Posterior vena cava (tissue), 2 donors: ENCODE measurements at places on chromosomes 13 and 19. TPM values are rescaled to one million over a fixed set of nuclear protein-coding genes. Genes with fewer than 3 reads are reported as not detected.
A peak's percentile ranks its signal among the peaks of the same experiment; 100 is the strongest.

- no peak for DNase-seq
These were observed 19.6 kb downstream of the TMEM150B start for GRCh38 chr19:55305491-55305890.

- DNase-seq: no peak
These were observed 56.7 kb downstream of the STARD13 start for GRCh38 chr13:33228648-33229445.

GRCh38 chr13:39556866-39557265, 46.1 kb downstream of the LHFPL6 start:
- no peak for DNase-seq

Gene PALM3
- 0.74 TPM for total RNA-seq

- no peak for DNase-seq
These were observed 4.4 kb upstream of the CYP4F2 start for GRCh38 chr19:15902254-15902653.

Gene SPTBN4
- total RNA-seq: 1.7 TPM

GRCh38 chr13:108915634-108916512, 286.5 kb downstream of the MYO16 start:
- DNase-seq: peak; percentile 94

DNA sequence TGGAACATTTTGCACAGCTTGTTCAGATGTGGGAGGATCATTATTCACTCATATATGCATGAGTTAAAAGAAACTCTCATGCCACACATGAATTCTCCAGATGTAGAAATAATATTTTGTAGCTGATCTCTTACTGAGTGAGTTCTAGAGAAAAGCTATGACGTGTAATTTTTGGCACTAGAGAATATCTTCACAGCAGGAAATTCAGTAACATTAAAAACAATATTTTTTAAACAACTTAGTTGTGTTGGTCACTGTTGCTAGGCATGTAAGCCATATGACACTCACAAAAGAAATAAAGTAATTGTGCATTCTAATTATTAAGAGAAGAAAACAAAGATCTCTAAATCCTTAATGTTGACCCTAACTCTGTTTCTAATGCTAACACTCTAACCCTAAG, 371.4 kb upstream of the SLC10A2 start:
- no peak for DNase-seq

DNA sequence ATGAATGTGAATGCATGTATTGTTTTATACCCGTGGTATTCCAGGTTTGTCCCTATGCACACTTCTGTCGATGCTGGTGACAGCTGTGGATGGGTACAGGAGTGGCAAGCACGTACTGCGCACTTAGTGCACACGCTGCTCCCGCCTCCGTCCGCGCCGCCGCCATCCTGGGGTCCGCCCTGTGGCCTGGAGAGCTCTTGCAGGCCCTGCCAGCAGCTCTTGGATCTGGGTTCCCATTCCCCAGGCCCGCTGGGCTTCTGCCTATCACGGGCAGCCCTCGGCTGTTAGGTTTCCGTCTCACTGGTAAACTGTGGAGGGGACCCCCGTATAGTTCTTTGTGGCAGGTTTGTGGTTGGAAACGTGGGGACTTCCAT, 4.0 kb downstream of the GNA11 start:
- no peak for DNase-seq

GRCh38 chr13:99895444-99896368, 75.9 kb downstream of the ZIC5 start:
- no peak for DNase-seq

Gene C1QTNF9B
- not detected for total RNA-seq

- peak; percentile 86 for DNase-seq
These were observed 2.5 kb downstream of the MAP1S start for GRCh38 chr19:17721821-17722220.

GRCh38 chr13:24151864-24152263, 8.7 kb upstream of the SPATA13 start:
- DNase-seq: no peak

Gene SLITRK5
- total RNA-seq: 0.19 TPM

Gene SGCG
- 3.9 TPM for total RNA-seq

- DNase-seq: no peak
These were observed 19.7 kb downstream of the ZNF567 start for GRCh38 chr19:36707134-36707533.

DNA sequence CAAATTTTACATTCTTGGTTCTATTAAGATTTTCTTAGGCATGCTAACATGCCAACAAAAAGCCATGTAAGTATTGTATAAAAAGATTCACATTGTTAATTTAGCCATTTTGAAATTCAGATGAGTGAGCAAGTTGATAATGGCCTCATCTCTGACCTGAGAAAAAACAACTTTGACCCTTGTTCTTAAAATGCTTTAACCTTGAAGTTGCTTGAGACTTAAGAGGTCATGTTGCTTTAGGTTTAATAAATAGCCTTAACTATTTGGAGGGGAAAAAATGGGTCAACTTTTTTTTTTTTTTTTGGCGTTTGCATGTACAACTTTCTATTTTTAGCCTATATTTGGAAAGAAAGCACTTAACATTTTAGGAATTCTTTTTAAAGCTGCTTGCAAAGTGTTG, 6.0 kb downstream of the MIR17HG start:
- no peak for DNase-seq

GRCh38 chr13:29563941-29564340, 31.5 kb downstream of the SLC7A1 start:
- no peak for DNase-seq

- peak; percentile 49 for DNase-seq
These were observed 54.1 kb downstream of the TSSK6 start for GRCh38 chr19:19461306-19461670.

DNA sequence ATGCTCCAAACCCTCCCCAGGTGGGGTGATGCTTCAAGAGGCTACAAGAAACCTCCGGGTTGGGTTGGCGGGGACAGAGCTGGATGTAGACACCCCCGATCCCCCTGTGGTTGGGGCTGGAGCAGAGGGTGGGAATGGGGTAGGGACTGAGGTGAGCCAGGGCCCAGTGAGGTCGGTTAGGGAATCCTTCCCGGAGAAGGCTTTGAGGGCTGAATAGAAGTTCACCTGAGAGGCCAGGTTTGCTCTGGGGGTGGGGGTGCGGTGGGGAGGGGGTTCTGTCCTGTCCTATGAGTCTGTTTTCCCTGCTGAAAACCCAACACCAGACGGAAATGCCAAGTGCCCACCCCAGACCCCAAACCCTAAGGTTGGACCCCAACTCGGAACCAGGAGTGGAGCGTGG, 69.1 kb downstream of the CELF5 start:
- DNase-seq: no peak

Gene BRME1
- 1.2 TPM for total RNA-seq

- DNase-seq: no peak
These were observed 49.0 kb upstream of the ZNF780A start for GRCh38 chr19:40139533-40140287.
